Activated naive CD8-positive, alpha-beta T cell treated with anti-CD3 and anti-CD28 coated beads, Interleukin-2, amount 10 ng/mL, durations not matched to agents 7 days and 5 days (primary cell): ENCODE measurements at places on chromosomes 4 and X.
A peak's percentile ranks its signal among the peaks of the same experiment; 100 is the strongest.

DNA sequence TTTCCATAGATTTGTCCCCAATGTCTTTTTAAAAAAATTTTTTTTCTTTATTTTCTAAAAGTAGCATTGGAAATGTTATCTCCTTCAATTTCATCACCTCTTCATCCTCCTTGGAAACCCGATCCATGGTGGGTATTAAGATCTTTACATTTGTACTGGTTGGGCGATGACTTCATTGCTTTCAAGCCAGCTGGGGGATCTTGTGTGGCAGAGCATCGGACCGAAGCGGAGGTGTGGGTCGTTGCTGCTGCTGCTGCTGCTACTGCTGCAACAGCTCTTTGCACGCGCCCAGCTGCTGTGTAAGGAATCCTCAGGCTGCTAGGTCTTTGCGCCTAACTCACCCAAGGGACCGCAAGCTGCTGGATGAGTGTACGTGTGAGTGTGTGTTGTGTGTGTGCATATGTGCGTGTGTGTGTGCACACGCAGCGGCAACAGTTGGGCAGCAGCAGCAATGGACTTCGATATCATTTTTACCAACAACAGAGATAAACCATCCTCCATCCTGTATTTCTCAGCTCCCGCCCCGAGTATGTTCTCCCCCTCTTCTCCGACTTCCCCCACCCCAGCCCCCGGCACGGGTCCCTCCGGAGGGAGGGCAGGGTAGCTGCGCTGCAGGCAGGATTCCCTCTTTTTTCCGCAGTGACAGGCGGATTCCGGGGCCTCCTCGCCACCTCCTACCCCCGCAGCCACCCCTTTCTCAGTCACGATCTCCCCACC lies 768 bp upstream of the CDKL5 start:
- peak; percentile 40 for DNase-seq

GRCh38 chr4:94959307-94959706 lies 201.6 kb downstream of the BMPR1B start:
- no peak for DNase-seq

DNA sequence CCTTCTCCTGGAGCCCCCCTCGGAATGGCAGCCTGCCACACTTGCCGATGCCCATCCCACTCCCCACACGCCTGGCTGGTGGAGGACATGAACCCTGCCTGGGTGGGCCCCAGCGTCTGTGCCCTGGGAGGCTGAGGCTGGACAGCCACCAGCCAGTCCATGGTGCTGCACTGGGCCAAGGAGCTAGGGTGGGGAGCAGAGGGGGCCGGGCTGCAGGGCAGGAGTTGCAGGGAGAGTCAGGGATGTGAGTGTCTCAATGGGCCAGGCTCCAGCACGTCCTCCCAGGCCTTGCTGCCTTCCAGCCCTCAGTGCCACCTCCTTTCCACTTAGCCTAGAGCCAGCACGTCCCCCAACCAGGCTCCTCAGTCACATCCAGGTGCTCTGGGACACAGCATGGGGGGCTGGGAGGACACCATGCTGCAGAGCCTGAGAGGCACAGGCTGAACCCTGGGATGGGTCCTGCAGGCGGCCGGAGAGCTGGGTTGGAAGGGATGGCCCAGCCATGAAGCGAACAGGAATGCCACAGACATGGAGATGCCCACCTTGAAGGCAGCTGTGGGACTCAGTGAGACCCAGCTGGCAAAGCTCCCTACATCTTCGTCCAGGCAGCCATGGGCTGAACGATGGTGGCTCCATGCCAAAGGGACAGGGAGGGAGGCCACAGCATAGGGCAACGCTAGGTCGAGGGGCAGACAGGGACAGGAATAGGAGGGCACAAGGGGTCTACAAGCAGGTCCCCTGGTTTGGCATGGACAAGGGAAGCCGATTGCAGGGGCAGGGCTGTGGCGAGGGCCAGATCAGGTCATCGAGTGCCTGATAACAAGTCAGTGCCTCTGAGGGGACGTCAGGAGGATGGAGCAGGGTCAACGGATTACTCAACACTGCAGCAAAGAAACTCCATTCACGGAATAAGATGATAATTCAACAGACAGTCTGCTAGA lies 30.1 kb upstream of the MXD4 start:
- DNase-seq, result no peak

GRCh38 chr4:138399081-138399480 lies 156.9 kb upstream of the SLC7A11 start:
- DNase-seq, result no peak

- DNase-seq, result no peak
These were observed 127.6 kb upstream of the ETNPPL start for GRCh38 chr4:108890484-108890881.
